ENCODE measurements at places on chromosomes 3 and 15.

GRCh38 chr3:36784138-36784635 is 19.8 kb upstream of the DCLK3 start:
- no peak for DNase-seq
- no peaks in the 10 kb centered on the region for H3K4me1 ChIP-seq
- H3K27me3 ChIP-seq = no peaks in the 10 kb centered on the region
- H3K27ac ChIP-seq = no peak overlapping the region
- no peaks in the 10 kb centered on the region for H3K36me3 ChIP-seq

GRCh38 chr15:79432345-79433275 is 474 bp downstream of the MINAR1 start:
- peaks cover 10% of the 10 kb centered on the region for H3K4me1 ChIP-seq
- H3K27me3 ChIP-seq = no peaks in the 10 kb centered on the region
- H3K27ac ChIP-seq = no peak overlapping the region
- H3K36me3 ChIP-seq = no peaks in the 10 kb centered on the region
- DNase-seq = no peak

GRCh38 chr15:31487811-31488436 is 161.3 kb downstream of the KLF13 start:
- H3K36me3 ChIP-seq = no peaks in the 10 kb centered on the region
- peak; percentile 56 for DNase-seq
- H3K27ac ChIP-seq = no peak overlapping the region
- no peak overlapping the region for H3K4me3 ChIP-seq
- no peaks in the 10 kb centered on the region for H3K27me3 ChIP-seq
- H3K4me1 ChIP-seq = peaks cover 25% of the 10 kb centered on the region

DNA sequence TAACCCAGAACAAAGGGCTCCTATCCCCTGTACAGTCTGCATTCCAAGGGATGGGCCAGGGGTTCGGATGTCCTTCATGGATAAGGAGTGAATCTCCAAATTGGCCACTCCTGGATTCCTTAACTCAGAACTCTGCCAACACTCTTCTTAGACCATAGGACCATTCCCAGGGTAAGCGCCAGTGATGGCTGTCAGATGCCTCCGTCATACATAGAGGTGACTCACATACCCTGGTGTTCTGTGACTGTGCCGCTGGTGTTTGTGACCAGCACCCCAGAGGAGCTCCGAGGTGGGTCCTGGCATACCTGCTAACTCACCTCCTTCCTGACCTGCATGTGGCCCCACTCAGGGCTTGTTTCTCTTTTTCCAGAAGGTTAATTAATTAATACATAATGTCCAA is 134.7 kb downstream of the KLF13 start:
- peaks cover 15% of the 10 kb centered on the region for H3K4me1 ChIP-seq
- H3K27me3 ChIP-seq = no peaks in the 10 kb centered on the region
- H3K36me3 ChIP-seq = no peaks in the 10 kb centered on the region
- no peak overlapping the region for H3K27ac ChIP-seq

DNA sequence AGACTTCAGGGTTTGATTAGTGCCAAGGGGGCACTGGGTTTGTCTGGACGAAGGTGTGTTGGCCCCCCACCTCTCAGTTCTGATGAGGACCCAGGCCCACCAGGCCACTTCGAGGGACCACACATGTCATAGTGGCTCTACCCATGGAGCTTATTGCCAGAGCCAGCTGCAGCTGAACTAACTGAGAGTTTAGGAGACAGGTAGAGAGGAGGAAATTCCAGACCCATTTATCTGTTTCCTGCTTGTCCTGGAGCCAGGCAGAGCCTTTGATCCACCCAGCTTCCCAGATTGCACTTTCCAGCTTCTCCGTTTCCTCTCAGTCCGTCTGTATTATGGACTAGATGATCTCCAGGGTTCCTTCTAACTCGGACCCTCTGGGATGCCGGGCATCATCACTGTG is 20.9 kb downstream of the SLC24A1 start:
- H3K36me3 ChIP-seq = no peaks in the 10 kb centered on the region
- no peaks in the 10 kb centered on the region for H3K27me3 ChIP-seq
- no peak for DNase-seq
- H3K4me3 ChIP-seq = no peak overlapping the region

- no peaks in the 10 kb centered on the region for H3K36me3 ChIP-seq
- no peak overlapping the region for H3K27ac ChIP-seq
- peaks cover 24% of the 10 kb centered on the region for H3K4me1 ChIP-seq
- DNase-seq = no peak
- peak overlapping the region; percentile 82 for H3K4me3 ChIP-seq
Observed at GRCh38 chr3:174439331-174440252, 419.5 kb upstream of the NAALADL2 start.

DNA sequence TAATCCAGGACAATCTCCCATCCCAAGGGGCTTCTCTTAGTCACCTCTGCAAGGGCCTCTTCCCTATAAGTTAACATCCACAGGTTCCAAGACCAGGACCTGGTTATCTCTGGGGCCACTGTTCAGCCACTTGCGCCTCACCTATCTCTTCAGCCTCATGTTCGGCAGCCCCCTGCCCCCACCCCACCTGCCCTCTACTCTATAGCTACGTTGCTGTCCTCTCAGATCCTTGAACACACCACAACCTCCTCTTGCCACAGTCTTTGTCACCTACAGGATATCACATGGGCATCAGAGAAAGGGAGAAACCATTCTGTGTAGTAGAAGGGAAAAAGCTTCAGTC is 33.9 kb downstream of the SLC41A3 start:
- DNase-seq = no peak
- no peak overlapping the region for H3K4me3 ChIP-seq
- H3K27ac ChIP-seq = no peak overlapping the region
- no peaks in the 10 kb centered on the region for H3K4me1 ChIP-seq

- H3K27ac ChIP-seq = no peak overlapping the region
- DNase-seq = no peak
- H3K36me3 ChIP-seq = peaks cover 26% of the 10 kb centered on the region
- no peaks in the 10 kb centered on the region for H3K4me1 ChIP-seq
- no peaks in the 10 kb centered on the region for H3K27me3 ChIP-seq
Observed at GRCh38 chr15:59668556-59668955, 11.2 kb upstream of the GTF2A2 start.

Measured in MM.1S (cell line).